ENCODE measurements at places on chromosomes 7 and 10.

DNA sequence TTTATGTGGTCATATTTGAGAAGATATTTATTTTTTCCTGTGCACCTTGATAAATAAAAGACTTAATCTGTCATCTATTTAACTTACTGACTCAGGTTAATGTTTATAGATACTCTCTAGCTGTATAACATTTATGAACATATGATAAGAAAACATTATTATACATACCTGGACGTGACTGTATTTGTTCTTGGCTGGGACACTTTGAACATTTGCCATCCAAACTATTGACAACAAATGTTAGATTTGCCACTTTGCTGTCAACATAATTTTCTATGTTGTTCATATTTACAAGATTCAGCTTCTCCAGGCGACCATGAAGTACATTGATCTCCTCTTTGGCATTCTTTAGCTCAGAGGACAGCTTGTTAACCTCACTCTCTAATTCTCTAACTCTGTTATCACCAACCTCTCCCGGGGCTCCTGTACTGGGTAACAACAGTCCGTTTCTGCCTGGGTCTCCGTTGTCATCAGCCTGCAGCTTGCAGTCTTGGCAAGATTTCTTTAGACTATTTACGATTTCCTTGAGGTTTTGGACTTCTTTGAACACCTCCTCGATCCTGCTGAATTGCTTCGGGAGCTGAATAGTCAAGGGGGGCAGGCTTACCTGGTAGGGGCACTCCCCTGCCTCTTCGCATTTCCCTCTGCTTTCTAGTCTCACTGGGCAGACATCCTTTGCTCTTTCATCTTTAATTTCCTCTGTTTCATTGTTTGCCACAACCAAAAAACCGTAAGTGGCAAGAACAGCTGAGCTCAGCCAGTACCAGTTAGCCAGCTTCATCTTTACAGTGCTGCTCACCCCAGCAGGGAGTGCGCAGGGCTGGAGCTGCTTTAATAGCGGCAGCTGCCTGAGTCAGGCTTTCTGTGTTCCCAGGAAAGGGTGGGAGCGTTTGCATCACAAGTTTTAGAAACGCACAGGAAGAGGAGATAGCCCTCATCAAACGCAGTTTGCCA lies at the start of gene FGL2:
TSS of gene FGL2 (minus strand) at position 807 of the 954 bp plus-strand sequence. CDS start at position 781, 26 bp downstream.
- DNase-seq = no peak

- DNase-seq = no peak
Measured at GRCh38 chr7:146926841-146927240, 810.2 kb downstream of the CNTNAP2 start.

- peak; percentile 31 for DNase-seq
Measured at GRCh38 chr10:100338434-100339036, 8.5 kb upstream of the SCD start.

- no peak for DNase-seq
Measured at GRCh38 chr7:24871770-24872169, 108.2 kb downstream of the OSBPL3 start.

DNA sequence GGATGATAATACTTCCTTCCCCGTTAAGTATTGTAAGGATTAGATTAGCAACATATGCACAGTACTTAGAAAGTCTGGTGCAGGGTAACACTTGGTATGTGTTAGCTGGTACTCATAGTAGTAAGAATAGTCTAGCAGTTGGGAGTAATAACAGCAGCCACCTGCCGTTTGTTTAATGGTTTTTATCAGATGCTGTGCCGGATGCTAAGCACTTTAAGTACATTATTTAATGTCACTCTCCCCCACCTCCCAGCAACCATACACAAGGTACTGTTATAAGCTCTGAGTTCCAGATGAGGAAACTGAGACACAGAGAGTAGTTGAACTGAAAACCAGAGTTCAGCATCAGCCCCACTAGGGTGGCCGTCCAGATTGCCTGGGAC lies 60.1 kb downstream of the ZMIZ1 start:
- DNase-seq = no peak

GRCh38 chr10:33808475-33808874 lies 474.0 kb upstream of the NRP1 start:
- no peak for DNase-seq

DNA sequence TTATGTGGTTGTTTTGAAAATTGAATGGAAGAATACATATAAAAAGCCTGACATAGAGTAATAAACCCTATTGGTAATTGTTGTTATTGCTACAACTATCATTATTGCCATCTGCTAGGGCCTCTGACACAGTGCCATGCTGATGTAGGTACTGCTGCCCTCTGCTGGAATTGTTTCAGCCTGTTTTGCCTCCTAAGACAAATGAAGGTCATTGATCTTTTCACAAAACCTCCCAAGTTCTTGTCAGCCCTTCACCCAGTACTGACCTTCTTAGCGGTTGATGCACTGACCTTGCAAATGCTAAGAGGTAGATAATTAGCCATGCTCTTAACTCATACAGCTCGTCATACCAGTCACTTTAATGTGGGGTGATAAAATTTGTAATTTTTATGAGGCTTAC lies 975.2 kb downstream of the SORCS1 start:
- no peak for DNase-seq

DNA sequence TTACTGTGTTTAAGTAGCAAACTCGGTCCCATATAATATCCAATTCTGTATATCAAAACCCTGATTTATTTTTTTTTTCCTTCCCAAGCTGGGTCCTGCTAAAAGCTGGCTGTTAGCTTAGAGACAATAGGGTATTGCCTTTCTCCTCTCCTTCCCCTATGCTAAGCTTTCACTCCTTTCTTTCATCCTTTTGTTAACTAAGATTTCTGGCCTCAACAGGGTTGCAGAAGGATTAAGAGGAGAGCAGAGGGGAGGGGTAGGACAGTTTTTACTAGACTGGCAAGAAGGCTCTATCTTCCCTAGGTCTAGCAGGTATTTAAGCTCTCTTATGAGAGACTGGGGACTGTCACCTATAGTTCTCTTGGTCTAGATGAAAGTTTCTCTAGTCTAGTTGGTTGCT lies 229.2 kb downstream of the KCND2 start:
- DNase-seq = no peak

DNA sequence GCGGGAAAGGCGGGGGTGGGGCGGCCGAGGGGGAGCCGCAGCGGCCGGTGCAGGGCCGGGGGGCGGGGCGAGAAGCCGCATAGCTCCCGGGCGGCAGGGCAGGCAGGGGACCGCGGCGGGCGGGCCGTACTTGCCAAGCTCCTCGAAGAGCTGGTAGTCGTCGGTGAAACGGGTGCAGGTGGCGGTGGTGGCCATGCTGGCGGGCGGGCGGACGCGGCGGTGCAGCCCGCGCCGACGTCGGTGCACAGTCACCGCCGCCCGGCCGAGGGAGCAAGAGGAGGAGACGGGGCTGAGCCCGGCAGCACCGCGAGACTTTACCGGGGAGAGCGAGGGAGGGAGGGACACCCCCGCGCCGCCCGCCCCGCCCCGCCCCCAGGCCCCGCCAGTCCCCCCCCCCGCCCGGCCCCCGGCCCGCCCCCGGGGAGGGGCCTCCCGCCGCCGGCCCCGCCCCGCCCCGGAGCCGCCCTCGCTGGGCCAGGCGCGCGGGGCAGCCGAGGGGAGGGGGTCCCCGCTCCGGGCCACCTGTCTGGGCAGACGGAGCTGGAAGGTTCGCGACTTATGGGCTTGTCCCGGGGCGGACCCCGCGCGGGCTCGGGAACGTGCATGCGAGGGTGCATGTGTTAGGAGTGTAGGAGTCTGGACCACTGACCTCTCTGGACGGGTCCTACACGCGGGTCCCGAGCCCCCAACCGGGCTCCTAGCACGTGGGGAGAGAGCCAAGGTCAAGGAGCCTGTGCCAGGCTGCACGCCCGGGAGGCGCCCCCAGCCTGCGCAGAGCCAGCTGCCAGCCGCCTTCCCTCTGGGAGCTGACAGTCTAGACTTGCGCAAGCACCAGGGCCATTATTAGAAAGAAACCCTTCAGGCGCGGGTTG lies at the start of gene CAMK2G:
TSS of gene CAMK2G (minus strand) at position 289 of the 872 bp plus-strand sequence. CDS start at position 195, 94 bp downstream.
- peak; percentile 71 for DNase-seq

DNA sequence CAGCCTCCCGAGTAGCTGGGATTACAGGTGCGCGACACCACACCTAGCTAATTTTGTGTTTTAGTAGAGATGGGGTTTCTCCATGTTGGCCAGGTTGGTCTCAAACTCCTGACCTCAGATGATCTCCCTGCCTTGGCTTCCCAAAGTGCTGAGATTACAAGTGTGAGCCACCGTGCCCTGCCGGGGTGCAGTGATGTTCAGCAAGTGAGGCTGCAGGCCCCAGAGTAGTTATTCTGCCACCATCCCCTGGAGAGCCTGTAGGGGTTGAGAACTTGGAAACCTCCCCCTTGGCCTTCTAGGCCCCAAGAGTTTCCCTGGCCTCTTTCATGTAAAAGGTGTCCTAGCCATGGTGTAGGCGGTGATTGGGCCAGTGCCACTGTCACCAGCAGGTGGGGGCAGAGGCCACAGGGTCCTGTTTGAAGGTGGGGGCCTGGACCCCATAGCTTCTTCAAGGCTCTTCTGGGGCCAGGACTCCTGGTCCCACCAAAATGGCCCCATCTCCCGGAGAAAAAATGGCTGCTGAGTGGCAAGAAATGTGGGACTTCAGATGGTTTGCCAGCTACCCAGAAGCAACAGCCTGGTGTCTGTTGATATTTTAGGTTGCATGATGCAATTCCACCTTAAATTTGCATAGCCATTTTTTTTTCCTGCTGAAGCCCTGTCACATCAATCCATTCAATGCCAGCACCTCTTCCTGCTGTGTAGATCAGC lies 25.5 kb upstream of the INMT start:
- no peak for DNase-seq

DNA sequence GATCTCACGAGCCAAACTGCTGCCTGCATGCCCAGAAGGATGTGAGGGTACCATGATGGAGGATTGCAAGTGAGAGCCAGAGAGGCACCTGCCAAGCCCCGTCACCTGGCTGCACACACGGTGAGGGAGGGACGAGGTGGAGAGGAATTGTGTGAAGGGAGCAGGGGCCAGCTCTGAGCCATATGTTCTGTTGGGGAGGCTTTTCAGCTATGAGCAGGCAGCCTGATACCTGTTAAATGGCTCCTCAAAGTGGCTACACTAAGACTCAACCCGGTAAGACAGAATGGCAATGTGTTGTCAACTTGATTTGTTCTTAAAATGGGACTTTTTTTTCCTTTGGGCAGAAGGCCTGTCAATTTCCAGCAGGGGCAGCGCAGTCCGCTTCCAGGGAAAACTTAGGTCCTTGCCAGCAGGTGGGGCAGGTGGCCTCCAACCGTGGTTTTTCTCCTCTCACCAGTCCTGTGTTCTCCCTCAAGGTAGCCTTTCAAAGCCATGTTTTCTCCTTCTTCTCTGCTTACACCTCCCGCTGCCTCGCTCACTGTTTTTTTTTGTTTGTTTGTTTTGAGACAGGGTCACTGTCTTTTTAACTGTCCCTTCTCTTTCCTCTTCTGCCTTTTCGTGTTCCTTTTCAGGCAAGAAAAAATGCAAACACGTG lies 57.7 kb upstream of the ZNRF2 start:
- no peak for DNase-seq

GRCh38 chr10:16441173-16441840 lies 4.5 kb downstream of the PTER start:
- no peak for DNase-seq

GRCh38 chr7:123792547-123792946 lies 43.7 kb upstream of the WASL start:
- DNase-seq = no peak

- DNase-seq = no peak
Measured at GRCh38 chr10:101902032-101902819, 58.6 kb upstream of the KCNIP2 start.

- no peak for DNase-seq
Measured at GRCh38 chr7:68622500-68622899, 975.8 kb upstream of the AUTS2 start.

DNA sequence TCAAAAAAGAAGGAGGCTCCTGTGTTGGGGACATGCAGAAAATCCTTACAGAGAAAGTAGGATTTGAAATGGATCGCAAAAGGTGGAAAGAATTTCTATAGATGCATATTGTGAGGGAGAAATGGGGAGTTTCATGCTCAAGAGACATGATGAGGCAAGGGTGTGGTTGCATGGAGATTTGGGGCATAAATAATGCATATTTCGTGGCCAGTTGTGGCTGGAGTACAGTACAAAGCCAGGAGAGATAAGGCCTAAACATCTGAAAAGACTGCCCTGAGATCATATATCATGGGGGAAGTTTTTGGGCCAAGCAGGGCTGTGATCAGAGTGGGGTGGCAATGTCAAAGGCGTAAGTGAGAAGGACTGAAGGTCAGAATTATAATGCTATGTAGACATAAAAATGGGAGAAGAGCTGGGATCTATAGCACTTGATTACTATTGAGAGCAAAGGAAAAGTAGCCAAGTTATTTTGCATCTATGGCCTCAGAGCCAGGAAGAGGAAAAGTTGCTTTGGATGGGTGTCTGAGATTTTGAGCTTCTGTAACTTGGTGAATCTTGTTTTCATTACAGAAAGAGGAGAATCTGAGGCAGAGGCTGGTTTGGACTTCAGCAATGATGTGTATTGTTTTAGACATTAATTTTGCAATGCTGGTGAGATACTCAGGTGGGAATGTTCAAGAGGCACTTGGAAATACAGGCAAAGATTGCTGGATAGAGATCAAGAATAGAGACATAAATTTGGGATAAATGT lies 166.6 kb downstream of the INHBA start:
- no peak for DNase-seq

DNA sequence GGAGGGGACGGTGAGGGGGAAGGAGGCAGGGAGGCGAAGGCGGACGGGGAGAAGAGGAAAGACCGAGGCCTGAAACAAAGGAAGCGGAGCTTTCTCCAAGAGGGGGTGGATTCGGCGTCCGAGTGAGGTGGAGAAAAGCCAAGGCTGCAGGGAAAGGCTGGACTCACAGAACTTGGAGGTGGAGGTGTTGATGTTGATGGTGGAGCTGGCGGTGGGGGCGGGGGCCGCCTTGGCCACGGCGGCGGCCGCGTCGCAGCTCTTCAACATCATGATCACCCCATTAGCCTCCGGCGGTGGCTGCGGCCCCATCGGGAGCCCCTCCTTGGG lies 578 bp downstream of the CACUL1 start:
- DNase-seq = peak; percentile 57

DNA sequence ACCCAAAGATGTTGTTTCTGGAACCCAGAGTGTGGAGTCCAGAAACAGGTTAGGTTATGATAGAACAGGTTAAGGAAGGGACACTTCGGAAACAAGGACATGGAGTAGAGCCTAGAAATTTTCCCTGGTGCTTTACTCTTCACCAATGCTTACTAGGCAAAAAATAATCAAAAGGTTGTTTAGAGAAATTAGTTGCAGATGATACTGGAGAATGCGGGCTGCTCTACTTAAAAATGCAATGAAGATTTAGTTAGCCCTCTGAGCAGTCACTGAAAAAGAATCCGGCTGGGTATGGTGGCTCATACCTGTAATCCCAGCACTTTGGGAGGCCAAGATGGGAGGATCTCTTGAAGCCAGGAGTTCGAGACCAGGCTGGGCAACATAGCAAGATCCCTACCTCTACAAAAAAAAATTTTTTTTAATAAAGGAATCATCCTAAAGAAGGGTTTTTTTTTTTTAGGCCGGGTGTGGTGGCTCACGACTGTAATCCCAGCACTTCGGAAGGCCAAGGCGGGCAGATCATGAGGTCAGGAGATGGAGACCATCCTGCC lies 3.3 kb upstream of the UBE2H start:
- DNase-seq = no peak

- DNase-seq = peak; percentile 1
Measured at GRCh38 chr10:25875556-25876165, 58.4 kb upstream of the MYO3A start.

- DNase-seq = no peak
Measured at GRCh38 chr10:62911210-62911963, 95.2 kb upstream of the EGR2 start.

All from NK-92 treated with Interleukin-12 subunit alpha and Interleukin-12 subunit beta, amount 100 ng/mL, for 24 hours (cell line).